ENCODE measurements at places on chromosomes 1 and 21.

GRCh38 chr1:48526008-48526710 is 54.2 kb upstream of the SPATA6 start:
- no peak for DNase-seq

DNA sequence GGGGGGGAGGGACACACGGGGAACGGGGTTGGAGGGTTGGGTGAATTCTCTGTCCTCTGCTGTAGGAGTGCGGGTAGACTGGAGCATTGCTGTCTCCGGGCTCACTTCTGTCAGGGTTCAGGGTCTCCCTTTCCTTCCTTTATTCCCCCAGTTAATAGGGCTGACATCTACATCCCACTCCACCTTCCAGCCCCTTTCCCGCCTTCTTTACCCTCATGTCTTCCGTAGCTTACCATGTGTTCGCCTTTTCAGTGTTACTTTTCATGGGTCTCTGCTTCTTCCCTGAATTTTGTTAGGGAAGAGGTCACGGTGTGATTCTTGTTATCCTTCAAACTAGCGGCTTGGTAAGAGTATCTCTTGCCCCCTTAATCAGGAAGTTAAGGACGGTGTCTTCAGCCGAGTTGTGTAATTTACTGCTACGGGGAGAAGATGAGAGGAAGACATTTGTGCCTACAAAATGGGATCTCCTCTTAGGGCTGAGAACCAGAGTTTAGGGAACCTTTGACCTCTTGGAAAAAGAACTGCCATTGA is 917 bp downstream of the RAP1A start:
- no peak for DNase-seq

DNA sequence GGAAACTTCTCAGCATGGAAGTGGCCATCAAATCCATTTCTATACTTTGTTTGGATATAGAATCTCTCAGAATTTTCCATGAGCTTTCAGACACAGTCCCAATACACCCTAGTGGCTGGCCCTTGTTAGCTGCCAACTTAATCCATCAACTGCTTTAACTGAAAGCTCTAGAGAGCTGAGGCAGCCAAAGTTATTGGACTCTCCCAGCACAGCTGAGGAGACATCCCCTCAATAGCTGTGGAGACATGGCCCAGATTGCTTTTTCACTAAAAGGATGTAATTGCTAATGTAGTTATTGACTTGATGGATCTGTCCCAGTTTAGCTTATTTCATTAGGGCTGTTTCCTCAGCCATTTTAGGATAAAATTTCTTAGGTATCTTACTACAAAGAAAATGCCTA is 94.8 kb upstream of the PRMT6 start:
- no peak for DNase-seq

DNA sequence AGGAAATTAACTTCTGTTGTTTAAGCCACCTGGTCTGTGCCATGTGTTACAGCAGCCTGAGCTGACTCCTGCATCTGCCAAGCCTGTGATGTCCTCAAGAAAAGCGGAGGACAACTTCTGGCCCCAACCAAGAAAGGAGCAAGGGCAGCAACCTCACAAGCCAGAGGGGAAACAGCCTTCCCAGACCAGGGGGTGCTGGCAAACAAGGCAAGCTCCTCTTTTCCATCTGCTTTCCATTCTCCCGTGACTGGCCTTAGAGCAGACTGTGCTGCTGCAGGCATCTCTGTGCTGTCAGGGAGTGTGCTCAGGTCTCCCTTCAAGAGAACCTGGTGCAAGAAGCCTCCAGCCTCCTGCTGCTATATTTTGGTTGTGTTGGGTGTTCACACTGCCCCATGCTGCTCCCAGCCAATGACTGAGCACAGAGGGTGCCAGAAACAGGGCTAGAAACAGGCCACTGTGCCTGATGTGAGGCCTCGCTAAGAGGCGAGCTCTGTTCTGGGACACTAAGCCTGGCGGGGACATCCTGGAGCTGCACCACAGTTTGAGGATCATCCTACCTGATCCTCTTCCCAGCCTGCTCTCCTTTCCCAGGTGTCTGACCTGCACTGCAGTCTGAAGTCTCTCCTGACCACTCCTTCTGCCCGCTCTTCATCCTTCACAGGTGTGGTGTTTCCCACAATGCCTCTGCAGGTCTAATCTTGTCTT is 27.5 kb upstream of the SLAMF9 start:
- DNase-seq: no peak

GRCh38 chr1:59720326-59721115 is 94.2 kb upstream of the HOOK1 start:
- no peak for DNase-seq

DNA sequence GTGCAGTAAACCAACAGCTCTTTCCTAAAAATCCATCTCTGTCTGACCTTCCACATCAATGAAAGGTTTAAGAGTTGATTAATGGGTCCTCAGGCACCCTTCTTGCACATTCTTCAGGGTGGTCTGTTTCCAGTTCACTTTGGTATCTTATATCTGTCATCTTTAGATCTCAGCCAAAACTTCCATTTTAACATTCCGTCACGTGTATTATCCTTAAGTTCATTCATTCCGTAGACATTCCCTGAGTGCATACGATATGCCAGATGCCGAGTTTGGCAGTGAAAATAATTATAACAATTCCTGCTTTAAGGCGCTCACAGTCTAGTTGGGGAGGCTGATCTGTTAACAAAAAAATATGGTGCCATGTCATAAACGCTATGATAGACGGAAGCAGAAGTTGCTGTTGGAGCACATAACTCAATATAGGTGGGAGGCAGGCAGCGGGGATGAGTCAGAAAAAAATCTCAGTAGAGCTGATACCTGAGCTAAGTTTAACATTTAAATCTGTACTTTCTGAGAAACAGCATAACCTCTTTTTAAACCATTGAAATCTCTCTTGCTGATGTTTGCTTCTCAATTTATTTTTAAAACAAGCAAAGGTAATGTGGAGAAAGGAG is 59.6 kb upstream of the HOOK1 start:
- DNase-seq: no peak
